ENCODE measurements at places on chromosomes 6 and 20.
A peak's percentile ranks its signal among the peaks of the same experiment; 100 is the strongest.

DNA sequence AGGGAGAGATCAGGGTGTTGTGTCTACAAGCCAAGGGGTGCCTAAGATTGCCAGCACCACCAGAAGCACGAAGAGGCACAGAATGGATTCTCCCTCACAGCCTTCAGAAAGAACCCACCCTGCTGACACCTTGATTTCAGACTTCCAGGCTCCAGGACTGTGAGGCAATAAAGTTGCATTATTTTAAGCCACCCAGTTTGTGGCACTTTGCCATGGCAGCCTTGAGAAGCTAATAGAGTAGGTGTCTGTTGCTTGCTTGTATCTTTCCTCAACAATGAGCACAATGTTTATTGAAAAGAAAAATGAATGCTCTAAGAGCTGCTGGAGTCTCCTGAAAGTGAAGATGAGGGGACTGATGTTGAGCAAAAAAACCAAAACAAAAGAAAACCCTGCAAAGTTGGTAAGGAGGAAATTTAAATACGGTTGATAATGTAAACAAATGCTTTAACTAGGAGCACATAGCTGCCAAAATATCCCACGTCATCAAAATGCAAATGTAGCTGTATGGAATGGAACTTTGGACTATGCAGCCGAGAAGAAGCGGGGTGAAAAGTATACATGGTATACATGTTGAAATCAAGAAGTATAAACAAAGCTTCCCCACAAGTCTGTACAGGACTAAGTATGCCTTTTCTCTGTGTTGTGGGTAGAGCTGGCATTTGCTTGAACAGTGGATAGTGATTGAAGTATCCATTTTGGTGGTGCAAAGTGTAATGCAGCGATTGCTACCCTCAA, 8.0 kb downstream of the IL20RA start:
- DNase-seq = no peak

- DNase-seq = no peak
Measured at GRCh38 chr20:50569864-50570836, 60.0 kb downstream of the PTPN1 start.

DNA sequence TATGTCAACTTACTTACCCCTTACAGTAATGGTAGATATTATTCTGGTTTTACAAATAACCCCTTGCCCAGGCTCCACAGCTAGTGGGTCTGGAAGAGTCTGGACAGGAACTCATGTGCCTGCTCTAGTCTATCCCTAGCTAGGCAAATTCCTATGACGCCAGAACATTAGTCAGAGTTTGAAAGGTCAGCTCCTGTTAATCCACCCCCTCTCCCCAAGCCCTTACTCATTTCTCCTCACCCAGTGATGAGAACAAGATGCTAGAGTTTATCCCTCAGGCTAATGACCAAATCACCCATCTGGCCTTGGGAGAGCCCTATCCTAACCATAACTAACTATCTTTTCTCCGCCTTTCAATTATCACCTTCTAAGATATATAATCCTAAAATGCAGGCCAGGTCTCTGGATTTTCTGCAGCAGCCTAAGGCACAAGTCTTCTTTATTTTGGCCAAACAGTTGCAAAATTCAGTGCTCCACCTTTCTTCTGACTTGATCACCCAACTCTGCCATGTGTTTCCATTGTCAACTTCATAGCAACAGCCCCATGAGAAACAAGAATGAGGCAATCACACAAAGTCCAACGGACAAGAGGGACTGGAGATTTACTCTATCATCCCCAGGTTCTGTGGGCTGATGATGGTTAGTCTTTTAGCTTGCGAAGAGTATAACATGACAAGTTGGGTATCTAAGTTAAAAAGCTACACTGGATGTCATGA, 113.3 kb downstream of the TASP1 start:
- DNase-seq = peak; percentile 75

DNA sequence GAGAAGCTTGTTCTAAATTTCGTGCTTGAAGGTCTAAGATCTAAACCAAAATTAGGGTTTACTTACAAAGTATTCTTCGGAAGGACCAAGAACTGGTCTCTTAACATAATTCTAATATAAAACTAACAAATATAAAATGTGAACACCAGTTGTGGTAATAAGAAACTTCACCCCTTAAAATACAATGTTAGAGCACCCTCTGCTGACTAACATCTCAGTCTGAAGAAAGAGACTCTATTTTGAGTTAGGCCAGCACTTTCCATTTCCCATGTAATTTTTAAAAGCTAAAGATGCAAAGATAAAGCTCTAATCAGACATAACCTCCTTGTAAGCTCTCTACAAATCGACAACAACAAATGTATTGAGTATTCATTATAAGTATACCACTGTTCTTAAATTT, 24.6 kb downstream of the ATG5 start:
- DNase-seq = peak; percentile 31

- no peak for DNase-seq
Measured at GRCh38 chr6:125940247-125941041, 16.1 kb upstream of the HINT3 start.

GRCh38 chr6:126086560-126086959, 100.2 kb downstream of the TRMT11 start:
- DNase-seq = no peak

DNA sequence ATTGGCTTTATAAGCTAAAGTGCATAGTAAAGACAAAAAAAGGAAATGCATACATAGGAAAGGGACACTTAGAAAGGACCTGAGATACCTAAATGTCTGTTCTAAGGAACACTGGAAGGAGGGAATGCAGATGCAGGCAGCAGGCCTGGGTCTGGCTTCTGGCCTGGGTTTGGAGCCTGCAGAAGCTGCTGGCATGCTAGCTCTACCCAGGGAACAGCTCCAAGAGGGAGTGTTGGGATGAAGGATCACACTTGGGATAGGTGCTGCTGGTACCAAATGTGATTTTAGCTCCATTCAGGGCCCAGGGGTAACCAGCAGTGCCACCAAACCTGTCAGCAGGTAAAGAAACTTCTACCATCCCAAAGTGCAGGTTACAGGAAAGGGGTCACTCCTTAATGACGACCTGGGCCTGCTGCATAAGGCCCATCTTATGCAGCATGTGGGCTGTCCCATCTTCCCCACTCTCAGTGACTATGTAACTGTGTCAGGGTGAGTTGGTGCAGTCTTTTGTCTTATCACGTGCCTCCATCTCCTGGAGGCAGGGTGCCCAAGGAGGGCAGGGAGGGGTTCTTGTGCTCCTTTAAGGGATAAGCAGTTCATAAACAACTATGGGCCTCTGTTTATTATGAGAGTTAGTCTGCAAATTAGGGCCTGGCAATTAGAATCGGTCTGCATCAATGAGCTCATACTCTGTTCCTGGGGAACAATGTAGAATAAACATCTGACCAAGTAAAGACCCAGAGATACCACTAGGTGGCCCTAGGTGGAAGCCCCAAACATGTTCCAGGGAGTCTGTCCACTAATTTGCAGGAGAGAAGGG, 26.9 kb downstream of the DDX27 start:
- DNase-seq = peak; percentile 22

- DNase-seq = peak; percentile 27
Measured at GRCh38 chr20:34452281-34452982, 63.8 kb upstream of the DYNLRB1 start.

- DNase-seq = no peak
Measured at GRCh38 chr6:30979690-30980089, 3.8 kb upstream of the MUC21 start.

DNA sequence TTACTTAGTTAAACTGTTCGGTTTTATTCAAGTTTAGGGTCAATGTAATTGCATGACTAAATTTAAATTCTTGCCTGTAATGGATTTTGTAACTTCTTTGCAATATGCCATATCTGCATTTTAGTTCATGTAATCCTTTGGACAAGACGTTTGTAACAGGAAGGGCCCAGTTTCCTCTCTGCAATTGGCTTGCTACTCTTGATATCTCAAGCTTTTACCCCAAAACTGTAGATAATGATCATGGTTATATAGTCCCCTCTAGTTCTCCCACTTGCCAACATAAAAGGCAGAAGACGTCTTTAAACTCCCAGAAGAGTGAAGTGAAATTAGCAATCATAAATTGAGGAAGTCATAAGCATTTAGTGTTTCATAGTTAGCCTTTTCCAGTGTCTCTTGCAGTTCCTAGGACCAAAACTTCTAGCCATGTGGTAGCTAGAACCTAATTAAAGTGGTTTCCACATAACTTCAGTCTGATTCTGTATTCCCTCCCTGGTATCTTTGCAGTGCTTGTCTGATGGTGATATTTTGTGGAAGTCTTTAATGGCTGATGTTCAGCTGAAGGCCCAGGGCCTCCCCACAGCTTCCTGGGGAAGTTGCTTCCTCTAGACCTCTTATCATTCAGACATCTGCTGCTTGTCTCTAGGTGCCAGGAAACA, 117.8 kb upstream of the SUPT3H start:
- no peak for DNase-seq

DNA sequence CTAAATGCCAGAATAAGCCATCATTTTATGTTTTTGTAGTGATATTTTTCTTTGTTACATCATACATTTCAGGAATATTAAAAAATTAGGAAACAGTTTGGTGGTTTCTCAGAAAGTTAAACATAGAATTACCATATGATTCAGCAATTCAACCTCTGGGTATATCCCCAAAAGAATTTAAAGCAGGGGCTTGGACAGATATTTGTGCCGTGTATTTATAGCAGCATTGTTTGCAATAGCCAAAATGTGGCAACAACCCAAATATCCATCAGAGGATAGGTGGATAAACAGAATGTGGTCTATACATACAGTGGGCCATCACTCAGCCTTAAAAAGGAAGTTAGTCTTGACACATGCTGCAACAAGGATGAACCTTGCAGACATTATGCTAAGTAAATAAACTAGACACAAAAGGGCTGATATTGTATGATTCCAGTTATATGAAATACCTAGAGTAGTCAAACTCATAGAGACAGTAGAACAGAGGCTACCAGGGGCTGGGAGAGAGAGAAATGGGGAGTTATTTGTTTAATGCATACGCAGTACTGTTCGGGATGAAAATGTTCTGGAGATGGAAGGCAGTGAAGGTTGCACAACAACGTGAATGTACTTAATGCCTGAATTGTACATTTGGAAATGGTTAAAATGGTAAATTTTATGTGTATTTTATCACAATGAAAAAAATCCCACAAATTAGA, 18.9 kb upstream of the TRAF3IP2 start:
- DNase-seq = no peak

DNA sequence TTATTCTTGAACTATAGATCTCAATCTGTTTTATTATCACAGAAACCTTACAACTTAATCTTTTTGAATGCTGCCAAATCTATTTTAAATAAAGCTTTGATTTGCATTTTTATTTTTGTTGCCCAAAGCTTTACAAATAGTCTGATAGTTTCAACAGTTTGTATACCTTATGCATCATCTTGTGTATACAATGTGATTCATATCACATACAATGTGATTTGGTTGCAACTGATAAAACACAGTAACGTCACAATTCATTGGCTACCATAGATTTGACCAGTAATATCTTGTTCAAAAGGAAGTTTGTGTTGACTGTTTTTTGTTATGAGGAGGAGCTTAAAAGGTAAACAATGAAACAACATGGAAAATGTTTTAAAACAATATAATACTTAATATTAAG, 110.9 kb downstream of the EYA4 start:
- DNase-seq = no peak

GRCh38 chr6:50661636-50662035, 51.7 kb upstream of the TFAP2D start:
- no peak for DNase-seq

DNA sequence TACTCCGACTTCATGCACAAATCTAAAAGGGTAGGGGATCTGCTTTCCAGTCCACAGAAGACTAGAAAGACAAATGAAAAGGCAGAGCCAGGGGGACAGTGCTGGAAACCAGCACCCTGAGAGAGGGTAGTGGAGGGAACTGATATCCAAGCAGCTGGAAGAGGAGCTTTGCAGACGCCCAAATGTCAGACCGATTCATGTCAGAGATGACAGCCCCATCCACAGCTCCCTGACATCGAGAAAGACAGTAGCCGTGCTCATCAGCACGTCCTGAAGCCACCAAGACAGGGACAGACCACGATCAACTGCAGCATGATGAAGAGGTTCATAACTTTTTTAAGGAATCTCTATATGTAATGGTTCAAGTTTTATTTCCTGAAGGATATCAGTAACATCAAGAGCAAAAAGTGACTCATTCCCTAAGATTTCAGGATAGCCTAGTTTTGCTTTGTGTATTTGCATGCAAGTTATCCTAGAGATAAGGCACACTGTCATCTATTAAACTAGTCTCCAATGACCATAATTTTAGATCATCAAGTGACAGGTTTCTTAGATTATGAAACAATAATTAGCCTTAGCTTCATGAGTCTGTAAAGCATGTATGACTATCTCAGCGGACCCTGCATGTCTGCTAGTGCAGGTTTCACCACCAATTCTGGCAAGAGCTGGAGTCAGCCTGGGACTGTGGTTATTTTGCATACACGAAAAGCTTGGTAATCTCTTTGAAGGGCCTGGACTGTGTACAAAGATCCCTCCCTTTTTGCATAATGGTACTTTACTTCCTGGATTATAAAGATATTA, 43.0 kb downstream of the PRDM1 start:
- peak; percentile 86 for DNase-seq

- DNase-seq = no peak
Measured at GRCh38 chr6:74826263-74826662, 379.6 kb downstream of the COL12A1 start.

GRCh38 chr6:7219310-7219709, 93.7 kb downstream of the SSR1 start:
- no peak for DNase-seq

- peak; percentile 77 for DNase-seq
Measured at GRCh38 chr6:74834967-74835366, 370.9 kb downstream of the COL12A1 start.

GRCh38 chr20:59159091-59159490, 4.5 kb upstream of the ZNF831 start:
- DNase-seq = no peak

DNA sequence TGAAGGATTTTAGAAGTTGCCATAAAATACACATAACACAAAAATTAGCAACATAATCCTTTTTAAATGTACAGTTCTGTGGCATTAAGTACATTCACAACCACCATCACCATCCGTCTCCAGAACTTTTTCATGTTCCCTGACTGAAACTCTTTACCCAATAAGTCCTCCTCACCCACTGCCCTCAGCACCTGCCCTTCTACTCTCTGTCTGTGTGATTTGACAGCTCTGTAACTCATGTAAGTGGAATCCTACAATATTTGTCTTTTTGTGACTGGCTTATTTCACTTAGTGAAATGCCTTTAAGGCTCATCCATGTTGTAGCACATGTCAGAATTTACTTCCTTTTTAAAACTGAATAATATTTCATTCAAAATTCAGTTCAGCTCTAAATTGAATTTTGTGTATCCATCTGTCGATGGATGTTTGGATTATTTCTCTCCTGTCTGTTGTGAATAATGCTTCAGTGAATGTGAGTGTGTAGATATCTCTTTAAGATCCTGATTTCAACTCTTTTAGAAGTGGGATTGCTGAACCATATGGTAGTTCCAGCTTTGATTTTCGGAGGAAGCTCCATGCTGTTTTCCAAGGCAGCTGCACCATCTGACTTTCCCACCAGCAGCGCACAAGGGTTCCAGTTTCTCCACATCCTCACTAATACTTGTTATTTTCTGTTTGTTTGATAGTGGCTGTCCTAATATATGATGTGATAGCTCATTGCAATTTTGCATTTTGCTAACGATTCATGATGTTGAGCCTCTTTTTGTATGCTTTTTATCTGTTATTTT, 4.2 kb downstream of the ENTPD6 start:
- DNase-seq = no peak

GRCh38 chr6:2434116-2434515, 188.7 kb upstream of the GMDS start:
- no peak for DNase-seq

GRCh38 chr6:167481307-167481926, 156.5 kb downstream of the TTLL2 start:
- DNase-seq = no peak

GRCh38 chr20:60446267-60447111, 488.3 kb downstream of the CDH26 start:
- DNase-seq = no peak

Data from AG09319 (cell line).